Breast epithelium (tissue), 4 donors: ENCODE measurements at places on chromosomes 2 and 18. TPM values are rescaled to one million over a fixed set of nuclear protein-coding genes. Genes with fewer than 3 reads are reported as not detected.

GRCh38 chr2:229087843-229088516 lies 183.1 kb downstream of the PID1 start:
- H3K4me3 ChIP-seq = no peak overlapping the region
- H3K4me1 ChIP-seq = no peaks in the 10 kb centered on the region
- H3K27me3 ChIP-seq = no peaks in the 10 kb centered on the region
- H3K27ac ChIP-seq = no peak overlapping the region

The MGAT4A gene
- total RNA-seq = 41.1 TPM

- H3K27me3 ChIP-seq = no peaks in the 10 kb centered on the region
- no peaks in the 10 kb centered on the region for H3K36me3 ChIP-seq
- H3K4me3 ChIP-seq = no peak overlapping the region
- no peaks in the 10 kb centered on the region for H3K4me1 ChIP-seq
- DNase-seq = no peak
These were observed 325.3 kb upstream of the RND3 start for GRCh38 chr2:150812664-150813367.

- no peaks in the 10 kb centered on the region for H3K4me1 ChIP-seq
- H3K4me3 ChIP-seq = no peak overlapping the region
- no peak overlapping the region for H3K27ac ChIP-seq
- DNase-seq = no peak
- H3K27me3 ChIP-seq = no peaks in the 10 kb centered on the region
These were observed 27.5 kb downstream of the SATB2 start for GRCh38 chr2:199430214-199430613.

The TRMT61B gene
- 13.8 TPM for total RNA-seq

DNA sequence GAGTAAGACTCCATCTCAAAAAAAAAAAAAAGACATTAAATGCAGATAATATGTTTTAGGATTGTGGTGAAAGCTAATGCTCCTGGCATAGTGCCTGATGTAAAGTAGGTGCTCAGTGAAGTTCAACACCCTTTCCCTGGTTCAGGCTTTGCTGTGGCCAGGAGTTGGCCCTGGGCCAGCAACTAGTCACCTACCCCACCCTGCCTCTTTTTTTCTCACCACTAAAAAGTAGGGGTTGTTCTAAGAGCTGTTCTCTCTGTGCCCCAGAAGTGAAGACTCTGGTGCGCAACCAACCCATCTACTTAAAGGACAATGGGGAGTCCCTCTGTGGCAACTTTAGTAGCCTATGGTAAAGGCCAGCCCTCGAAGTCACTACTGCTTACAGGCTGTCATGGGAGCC lies 75.9 kb downstream of the DNMT3A start:
- H3K27ac ChIP-seq = no peak overlapping the region
- no peaks in the 10 kb centered on the region for H3K36me3 ChIP-seq
- no peak for DNase-seq

- H3K4me3 ChIP-seq = no peak overlapping the region
- no peak for DNase-seq
- no peak overlapping the region for H3K27ac ChIP-seq
- H3K4me1 ChIP-seq = no peaks in the 10 kb centered on the region
- no peaks in the 10 kb centered on the region for H3K27me3 ChIP-seq
These were observed 27.8 kb downstream of the SLC14A1 start for GRCh38 chr18:45751766-45752165.

DNA sequence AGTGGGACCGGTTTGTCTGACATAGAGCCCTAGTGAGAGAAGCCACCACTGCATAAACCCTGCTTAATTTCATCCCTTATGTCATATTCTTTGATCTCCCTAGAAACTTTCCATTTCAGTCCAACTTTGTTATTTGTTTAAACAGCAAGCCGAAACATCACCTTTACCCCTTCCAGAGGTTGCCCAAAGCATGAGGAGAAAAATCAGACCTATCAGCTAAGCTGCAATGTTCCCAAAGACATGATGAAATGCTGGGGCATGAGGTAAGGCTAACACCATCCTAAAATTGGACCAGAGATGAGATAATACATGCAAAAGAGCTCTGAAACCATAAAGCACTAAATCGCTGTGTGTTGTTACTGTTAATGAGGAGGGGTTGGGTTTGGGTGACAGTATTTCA lies 447.9 kb upstream of the ACVR2A start:
- no peak overlapping the region for H3K27ac ChIP-seq
- no peak for DNase-seq
- no peaks in the 10 kb centered on the region for H3K4me1 ChIP-seq
- no peaks in the 10 kb centered on the region for H3K36me3 ChIP-seq

- DNase-seq = no peak
- no peaks in the 10 kb centered on the region for H3K27me3 ChIP-seq
- H3K4me3 ChIP-seq = no peak overlapping the region
- H3K27ac ChIP-seq = peak overlapping the region; percentile 18
- no peaks in the 10 kb centered on the region for H3K36me3 ChIP-seq
These were observed 108.5 kb downstream of the PLB1 start for GRCh38 chr2:28604284-28604843.

DNA sequence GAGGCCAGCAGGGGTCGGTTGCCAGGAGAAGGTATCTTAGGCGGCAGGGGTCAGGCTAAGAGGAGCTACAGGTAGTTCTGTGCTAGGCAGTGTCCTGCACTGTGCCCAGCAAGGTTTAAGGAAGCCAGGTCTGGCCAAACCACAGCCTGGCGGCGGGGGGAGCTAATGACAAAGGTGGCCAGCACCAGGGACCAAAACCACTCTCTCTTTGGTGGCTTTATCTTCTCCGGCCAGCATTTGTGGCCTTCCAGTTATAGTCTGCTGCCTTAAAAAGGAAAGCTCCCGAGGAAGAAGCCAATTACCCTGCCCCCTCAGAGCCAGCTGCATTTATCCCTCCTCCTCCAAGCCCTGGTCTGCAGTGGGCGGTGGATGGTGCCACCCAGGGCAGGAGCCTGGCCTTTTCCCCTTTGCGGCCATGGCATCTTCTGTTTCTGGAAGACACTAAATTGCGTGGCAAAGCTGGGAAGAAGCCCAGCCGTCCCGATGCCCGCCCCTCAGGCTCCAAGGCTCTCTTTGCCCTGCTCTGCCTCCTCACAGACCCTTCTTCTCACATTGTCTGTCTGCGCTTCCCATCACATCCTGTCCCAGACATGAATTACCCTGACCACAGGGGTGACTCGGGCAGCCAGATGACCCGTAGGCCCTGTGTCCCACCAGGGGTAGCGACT lies 94.6 kb downstream of the EN1 start:
- DNase-seq = no peak
- no peaks in the 10 kb centered on the region for H3K36me3 ChIP-seq
- no peak overlapping the region for H3K4me3 ChIP-seq
- no peaks in the 10 kb centered on the region for H3K27me3 ChIP-seq
- no peak overlapping the region for H3K27ac ChIP-seq

DNA sequence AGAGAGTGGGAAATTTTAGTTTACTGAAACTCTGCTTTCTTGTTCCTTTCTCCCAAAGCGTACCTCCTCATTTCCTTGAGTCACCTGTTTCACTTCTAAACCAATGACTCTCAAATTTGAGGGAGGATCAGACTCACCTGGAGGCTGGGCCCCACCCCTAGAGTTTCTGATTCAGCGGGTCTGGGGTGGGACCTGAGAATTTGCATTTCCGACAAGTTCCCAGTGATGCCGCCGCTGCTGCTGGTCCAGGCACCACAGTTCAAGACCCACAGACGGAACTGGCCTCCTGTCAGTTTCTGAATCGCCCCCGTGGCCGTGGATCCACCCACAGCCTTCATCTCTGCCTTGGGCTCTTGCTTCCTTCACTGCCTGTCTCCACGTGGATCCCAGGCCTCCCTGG lies 44.9 kb upstream of the PELI1 start:
- H3K36me3 ChIP-seq = no peaks in the 10 kb centered on the region
- H3K27me3 ChIP-seq = no peaks in the 10 kb centered on the region
- DNase-seq = no peak
- H3K4me3 ChIP-seq = no peak overlapping the region
- H3K4me1 ChIP-seq = no peaks in the 10 kb centered on the region

DNA sequence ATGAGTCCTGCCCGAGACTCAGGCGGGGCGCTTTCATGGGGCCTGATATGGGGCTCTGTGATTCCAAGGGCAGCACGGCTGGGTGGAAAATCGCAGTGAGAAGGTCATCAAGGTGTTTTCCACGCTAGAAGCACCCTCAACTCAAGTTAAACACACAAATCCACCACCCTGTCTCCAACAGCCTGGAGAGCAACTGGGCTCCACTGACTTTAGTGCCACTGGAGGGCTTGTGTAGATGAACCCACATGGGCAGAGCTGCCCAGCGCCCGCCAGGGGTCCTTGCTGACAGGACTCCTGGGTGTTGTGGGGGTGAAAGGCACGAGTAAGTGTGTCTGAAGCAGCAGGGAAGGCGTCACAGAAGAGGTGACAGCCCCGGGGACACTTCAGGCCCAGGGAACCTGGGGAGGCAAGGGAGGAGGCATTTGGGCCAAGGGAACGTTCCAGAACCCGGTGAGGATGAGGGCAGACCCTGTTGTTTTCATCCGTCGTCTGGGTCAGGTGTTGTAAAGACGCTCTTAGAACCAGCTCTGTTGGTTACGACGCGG lies 51.8 kb upstream of the CTDP1 start:
- no peak for DNase-seq
- no peaks in the 10 kb centered on the region for H3K36me3 ChIP-seq
- no peak overlapping the region for H3K27ac ChIP-seq
- H3K4me1 ChIP-seq = no peaks in the 10 kb centered on the region
- H3K4me3 ChIP-seq = no peak overlapping the region

GRCh38 chr2:69380072-69380917 lies 6.7 kb downstream of the GFPT1 start:
- H3K27ac ChIP-seq = no peak overlapping the region
- no peaks in the 10 kb centered on the region for H3K27me3 ChIP-seq
- no peaks in the 10 kb centered on the region for H3K4me1 ChIP-seq
- no peak overlapping the region for H3K4me3 ChIP-seq

DNA sequence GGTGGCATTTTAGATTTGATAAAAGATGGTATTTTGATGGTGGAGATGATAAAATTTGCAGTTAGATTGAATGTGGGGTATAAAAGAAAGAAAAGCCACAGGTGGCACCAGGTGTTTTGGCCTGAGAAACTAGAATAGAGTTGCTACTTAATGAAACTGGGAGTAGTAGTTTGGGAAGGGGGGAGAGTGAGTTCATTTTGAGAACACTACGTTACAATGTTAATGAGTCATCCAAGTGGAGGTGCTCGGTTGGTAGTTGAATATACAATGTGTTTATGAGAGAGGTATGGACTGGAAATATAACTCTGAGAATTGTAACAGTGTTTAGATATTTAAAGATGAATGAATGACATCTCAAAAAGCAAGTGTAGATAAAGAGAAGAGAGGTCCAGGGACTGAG lies 26.4 kb downstream of the EPG5 start:
- H3K27ac ChIP-seq = no peak overlapping the region
- no peaks in the 10 kb centered on the region for H3K36me3 ChIP-seq
- H3K27me3 ChIP-seq = no peaks in the 10 kb centered on the region

DNA sequence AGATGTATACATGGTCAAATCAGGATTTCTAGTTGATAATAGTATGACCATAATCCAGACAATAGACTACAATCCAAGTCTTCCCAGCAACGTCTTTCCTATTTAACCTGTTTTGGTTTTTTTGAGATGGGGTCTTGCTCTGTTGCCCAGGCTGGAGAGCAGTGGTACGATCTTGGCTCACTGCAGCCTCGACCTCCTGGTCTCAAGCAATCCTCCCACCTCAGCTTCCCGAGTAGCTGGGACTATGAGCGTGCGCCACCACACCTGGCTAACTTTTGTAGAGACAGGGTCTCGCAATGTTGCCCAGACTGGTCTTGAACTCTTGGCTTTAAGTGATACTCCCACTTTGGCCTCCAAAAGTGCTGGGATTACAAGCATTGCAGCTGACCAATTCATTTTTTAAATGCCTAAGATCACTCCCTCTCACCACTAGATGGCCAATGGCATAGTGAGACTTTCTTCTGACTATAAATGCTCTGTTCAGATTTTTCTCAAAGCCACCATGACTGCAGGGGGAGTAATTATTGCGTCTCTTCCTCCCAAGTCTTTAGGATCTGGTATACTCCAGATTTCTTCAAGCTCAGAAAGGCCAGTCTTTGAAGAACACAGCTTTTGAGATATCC lies 47.6 kb downstream of the HNRNPLL start:
- no peaks in the 10 kb centered on the region for H3K36me3 ChIP-seq
- no peak for DNase-seq
- H3K4me3 ChIP-seq = no peak overlapping the region

GRCh38 chr2:28217042-28217740 lies 175.5 kb upstream of the FOSL2 start:
- H3K4me3 ChIP-seq = no peak overlapping the region
- no peaks in the 10 kb centered on the region for H3K27me3 ChIP-seq
- no peaks in the 10 kb centered on the region for H3K4me1 ChIP-seq
- no peaks in the 10 kb centered on the region for H3K36me3 ChIP-seq
- no peak overlapping the region for H3K27ac ChIP-seq
- no peak for DNase-seq

The DPP4 gene
- 7.5 TPM for total RNA-seq

DNA sequence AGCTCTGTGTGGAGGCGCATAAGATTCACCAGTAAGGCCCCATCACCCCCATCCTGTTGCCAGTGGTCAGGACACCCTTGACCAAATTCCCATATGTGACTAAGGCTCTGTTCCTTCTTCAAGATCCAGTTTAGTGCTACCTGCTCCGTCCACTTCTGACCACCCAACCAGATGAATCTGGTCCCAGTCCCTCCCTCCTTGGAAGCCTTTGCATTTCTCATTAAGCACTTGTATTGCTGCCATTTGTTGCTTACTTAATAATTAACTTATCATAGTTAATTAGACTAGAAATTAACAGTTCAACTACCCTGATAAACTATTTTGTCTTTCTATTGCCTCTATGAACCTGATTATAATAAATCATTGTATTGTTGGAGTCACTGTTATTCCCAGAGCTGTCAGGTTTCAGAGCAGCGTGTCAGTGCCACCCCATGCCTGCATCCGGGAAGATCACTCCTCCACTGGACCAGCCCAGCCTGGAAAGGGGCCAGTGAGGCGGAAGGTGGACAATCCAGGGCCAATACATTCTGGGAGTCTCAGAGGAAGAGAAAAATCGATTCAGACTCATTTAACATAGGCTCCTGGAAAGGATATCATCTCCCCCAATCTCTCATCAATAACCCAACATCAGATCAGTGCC lies 9.5 kb upstream of the NAT8 start:
- no peaks in the 10 kb centered on the region for H3K4me1 ChIP-seq
- no peak overlapping the region for H3K27ac ChIP-seq
- no peaks in the 10 kb centered on the region for H3K36me3 ChIP-seq
- no peaks in the 10 kb centered on the region for H3K27me3 ChIP-seq

DNA sequence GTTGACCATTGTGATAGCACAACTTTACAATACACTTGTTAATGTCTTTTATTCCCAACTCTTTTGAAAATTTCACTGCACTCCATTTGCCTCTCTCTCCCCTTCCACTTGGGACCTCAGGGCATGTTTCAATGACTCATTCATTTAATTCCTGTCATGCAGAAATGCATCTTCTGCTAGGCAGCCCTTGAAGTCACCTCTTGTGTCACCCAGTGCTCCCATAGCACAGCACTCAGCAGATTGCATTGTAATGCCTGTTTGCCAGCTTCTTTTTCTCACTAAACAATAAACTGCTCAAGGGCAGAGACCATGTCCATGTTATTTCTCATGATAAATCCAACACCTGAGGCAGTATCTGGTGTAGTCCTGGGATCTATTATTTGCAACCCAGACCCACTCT lies 85.9 kb upstream of the ACSL3 start:
- H3K27ac ChIP-seq = no peak overlapping the region
- no peaks in the 10 kb centered on the region for H3K27me3 ChIP-seq
- H3K36me3 ChIP-seq = no peaks in the 10 kb centered on the region
- H3K4me3 ChIP-seq = no peak overlapping the region
- no peak for DNase-seq
